Neural crest cell (in vitro differentiated cells): ENCODE measurements at places on chromosomes 6 and 20.

DNA sequence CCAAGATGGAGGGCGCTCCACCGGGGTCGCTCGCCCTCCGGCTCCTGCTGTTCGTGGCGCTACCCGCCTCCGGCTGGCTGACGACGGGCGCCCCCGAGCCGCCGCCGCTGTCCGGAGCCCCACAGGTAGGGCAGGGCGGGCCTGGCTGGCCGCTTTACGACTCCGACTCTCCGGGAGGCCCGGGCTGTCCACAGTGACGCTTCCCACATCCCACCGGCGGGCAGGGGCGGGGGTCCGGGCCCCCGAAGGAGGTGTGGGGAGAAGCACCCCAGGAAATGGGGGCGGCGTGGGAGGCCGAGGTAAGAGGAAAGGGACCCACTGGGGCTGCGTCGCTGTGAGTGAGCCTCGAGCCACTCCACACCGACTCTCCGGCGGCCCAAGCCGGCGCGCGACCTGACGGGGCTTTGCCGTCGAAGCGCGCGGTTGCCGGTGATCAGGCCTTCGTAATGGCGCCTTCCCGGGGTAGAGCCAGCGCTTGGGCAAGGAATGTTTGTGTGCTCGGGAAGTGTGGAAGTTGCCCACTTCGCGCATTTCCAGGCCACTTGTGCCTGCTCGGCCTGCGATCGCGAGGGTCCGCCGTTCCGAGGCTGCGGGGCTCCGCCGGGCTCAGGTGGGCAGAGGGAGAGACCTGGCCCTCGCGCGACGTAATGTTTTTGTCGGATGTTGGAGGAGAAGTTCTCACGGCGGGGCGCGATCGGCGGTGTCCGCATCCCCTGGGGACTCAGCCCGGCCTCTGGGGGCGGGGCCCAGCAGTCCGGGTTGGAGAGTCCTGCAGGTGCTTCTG, 427 bp downstream of the GINM1 start:
- peak; percentile 42 for DNase-seq

DNA sequence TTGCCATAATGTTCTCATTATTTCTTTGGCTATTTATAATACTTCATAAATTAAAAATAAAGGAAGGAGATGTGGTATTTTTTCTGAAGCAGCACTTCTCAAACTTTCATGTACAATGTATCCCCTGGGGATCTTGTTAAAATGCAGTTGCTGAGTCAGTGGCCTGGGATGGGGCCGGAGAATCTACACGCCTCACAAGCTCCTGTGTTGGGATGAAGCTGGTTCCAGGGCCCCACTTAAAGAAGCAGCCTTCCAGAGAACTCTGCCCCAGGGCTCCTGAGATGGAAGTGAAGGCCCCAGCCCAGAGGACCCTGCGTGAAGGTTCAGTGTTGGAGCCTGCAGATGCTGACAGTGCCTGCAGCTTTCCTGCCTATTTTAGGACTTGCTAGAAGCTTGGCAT, 40.1 kb upstream of the SLC23A2 start:
- peak; percentile 4 for DNase-seq

- no peak for DNase-seq
Measured at GRCh38 chr20:49286689-49287551, 9.1 kb upstream of the ZNFX1 start.

GRCh38 chr6:150260931-150261330, 107.9 kb upstream of the IYD start:
- DNase-seq: no peak

DNA sequence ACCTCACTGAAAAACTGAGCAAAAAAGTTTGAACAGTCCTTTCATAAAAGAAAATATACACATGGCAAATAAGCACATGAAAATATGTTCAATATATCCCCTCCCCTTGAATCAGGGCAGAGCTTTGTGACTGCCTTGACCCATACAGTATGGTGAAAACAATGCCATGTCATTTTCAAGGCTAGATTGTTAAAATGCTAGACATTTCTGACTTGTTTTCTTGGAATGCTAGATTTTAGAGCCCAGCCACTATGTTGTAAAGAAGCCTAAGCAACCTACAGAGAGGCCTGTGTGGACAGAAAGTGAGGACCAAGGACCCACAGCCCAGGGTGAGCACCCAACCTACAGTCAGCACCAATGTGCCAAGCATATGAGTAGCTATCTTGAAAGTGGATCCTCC, 17.1 kb upstream of the ASF1A start:
- no peak for DNase-seq

GRCh38 chr6:34358389-34358905, 34.0 kb downstream of the NUDT3 start:
- no peak for DNase-seq

DNA sequence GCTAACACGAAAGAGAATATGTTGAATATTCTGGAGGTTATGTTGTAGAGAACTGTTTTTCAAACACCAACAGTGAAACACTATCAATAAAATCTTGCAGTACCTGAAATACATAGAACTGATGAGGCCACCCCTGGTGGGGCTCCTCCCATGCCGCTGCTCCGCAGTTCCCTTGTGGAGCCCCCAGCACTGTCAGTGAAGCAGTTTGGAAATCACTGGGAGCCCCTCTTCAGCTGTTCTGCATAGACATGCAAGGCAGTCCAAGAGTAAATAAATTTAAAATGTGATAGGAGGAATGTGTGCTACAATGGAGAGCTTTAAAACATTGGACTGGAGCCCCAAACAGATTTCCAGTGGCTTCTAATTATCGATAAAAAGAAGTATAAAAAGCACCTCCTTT, 189.4 kb downstream of the FNDC1 start:
- no peak for DNase-seq

DNA sequence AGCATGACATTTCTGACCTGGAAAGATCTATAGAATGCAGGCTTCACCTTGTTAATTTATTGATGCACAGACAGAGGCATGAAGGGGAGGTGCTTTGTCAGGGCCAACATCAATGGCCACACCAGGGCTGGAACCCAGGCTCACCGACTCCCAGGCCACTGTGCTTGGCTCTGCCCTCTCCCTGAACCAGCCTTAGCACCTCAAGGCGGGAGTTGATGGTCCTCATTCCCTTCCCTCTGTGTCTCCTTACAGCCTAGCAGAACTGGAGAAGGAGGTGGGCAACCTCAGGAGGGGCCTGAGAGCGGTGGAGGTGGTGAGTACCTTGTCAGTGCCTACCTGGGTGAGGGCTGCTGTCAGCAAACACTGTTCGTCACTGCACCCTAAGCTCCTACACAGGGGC, 35.6 kb downstream of the MOCS1 start:
- DNase-seq: no peak

- no peak for DNase-seq
Measured at GRCh38 chr6:93323630-93324029, 95.7 kb downstream of the EPHA7 start.

- DNase-seq: no peak
Measured at GRCh38 chr20:45037050-45037449, 63.9 kb downstream of the KCNS1 start.

DNA sequence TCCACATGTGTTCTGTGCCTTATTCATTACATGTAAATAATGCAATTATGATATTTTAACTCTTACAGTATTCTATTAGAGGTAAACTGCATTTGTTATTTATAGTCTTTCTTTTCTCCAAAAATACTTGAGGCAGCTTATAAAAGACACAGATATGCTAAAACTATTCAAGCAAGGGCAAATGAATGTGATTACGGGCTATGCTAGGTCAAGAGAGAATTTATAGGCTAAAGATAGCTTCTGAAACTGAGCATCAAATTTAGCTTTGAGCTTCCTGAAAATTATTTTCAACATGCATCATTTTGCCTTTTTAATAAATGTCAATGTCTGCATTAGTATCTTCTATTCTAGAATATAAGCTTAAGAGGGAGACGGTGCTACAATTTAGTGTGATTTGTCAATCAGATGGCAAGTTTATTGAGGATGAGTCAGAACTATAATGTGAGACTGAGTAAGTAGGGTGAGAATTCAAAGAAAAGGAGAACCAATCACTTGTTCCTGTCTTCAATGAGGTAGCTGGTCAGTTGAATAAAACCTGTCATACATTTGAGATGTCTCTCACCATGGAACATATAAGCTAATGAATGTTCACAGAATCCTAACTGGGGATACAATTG, 669.4 kb upstream of the CITED2 start:
- no peak for DNase-seq

GRCh38 chr6:63452125-63452524, 120.2 kb upstream of the LOC128125822 start:
- no peak for DNase-seq

- DNase-seq: no peak
Measured at GRCh38 chr6:29456971-29457370, at the start of the genes OR11A1 and OR2H1. Gene OR11A1, minus strand, starts transcription at chr6:29457071. Its CDS starts 29,430 bp downstream, at chr6:29427641. Gene OR2H1, plus strand, starts transcription at chr6:29457155. Its CDS starts 4,615 bp downstream, at chr6:29461770.

DNA sequence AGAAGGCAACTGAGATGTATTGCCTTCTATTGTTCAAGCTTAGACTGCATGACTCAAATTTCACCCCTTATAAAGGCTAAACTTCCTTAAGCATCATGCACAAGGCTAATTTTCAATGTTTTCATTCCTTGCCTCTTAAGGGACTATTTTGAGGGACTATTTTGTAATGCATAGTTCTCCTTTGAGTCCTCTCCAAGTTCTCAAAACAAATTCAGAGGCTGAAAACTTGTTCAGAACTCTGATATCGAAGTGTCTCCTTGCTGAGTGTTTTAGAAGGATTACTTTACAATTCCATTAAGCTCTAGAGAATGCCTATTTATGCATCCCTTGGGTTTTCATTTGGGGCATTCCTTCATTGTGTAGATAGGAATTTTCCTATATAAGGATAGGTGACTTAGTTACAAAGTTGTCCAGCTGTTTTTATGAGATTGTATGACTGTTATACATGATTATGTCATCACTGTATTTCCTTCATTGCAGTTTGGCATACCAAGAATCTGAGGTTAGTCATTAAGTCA, 41.7 kb downstream of the COL19A1 start:
- no peak for DNase-seq

GRCh38 chr20:46959081-46959692, 64.5 kb downstream of the EYA2 start:
- no peak for DNase-seq

GRCh38 chr20:17504066-17504897, 26.9 kb downstream of the BFSP1 start:
- no peak for DNase-seq

- peak; percentile 58 for DNase-seq
Measured at GRCh38 chr6:164099269-164099865, 684.8 kb downstream of the QKI start.

DNA sequence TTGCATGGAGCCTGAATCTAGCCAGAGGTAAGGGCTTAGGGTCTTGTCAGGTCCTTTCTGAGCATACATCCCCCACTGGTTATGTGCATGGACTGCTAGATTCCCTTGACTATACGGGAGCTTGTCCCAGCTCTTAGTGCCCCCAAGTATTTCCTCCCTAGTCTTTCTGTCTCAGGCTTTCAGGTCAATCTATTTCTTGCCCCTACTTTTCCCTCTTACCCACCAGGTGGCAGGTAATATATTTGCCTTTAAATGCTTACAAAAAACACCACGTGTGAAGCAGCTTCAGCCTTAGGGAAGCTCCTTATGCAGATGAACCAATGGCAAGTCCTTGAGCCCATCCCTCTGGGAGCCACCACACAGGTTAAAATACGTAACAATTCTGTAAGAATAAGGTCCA, 454.2 kb downstream of the GRIK2 start:
- no peak for DNase-seq

- no peak for DNase-seq
Measured at GRCh38 chr6:46926481-46926880, 4.7 kb upstream of the ADGRF5 start.

- no peak for DNase-seq
Measured at GRCh38 chr6:164911873-164912580, 397.4 kb downstream of the C6orf118 start.

DNA sequence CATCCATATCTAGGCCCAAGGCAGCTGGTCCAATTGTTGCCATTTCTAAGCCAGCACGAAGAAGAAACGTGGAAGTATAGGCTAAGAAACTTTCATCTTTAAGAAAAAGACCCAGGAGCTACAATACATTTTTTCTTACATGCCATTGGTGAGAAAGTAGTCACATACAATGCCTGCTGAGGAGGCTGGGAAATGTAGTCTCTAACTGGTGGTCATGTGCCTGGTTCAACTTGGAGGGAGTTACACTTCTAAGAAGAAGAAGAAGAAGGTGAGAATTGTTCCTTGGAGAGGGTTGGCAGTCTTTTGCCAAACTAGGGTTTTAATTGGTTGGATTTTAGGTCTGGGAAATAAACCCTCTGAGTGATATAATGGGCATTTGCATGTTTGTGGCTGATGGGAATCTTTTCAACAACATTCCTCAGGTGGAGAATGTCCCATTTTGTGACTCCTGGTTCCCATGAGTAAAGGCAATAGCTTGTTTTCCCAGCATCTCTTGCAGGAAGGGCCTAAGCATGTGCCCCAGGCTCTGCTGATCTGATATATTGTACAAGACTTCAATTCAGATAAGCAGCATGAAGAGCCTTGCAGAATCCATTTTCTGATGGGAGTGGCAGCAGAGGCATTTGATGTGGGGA, 47.0 kb upstream of the PREP start:
- no peak for DNase-seq

- DNase-seq: no peak
Measured at GRCh38 chr6:81451787-81452186, 300.7 kb downstream of the TENT5A start.

- no peak for DNase-seq
Measured at GRCh38 chr6:128768187-128768586, 114.8 kb upstream of the LAMA2 start.

GRCh38 chr20:49886571-49887213, 28.6 kb downstream of the SPATA2 start:
- DNase-seq: no peak

DNA sequence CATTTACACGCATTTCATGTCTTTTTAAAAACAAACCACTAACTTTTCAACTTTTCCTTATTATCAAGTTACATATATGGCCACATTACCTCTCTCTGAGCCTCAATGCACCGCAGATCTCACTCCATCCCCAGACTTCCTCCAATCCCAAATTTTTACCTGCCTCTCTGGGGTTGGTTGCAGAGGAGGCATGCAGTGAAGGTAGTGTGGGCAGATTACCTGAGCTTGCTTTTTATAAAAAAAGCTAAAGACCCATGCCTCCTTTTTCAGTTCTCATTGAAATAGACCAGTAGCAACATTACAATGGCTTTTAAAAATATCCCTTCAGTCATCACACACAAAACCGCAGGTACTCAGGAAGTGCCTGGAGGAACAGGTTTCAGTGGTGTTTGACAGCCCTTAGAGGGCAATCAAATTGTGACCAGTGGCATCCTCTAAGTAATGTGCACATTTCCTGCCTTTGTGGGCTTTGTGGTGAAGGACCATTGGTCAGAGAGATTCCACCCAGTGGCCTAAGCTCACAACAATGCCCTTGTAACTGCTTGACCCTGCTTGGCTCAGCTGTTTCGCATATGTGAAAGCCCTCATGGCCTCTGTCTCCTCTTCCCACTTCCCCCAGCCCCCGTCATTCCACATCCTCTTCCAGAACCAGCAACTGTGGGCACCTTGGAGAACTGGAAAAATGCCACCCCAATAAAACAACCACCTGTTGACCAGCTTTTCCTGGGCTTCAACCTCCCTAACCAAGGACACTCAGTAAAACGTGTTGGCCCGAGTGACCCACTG, 30.2 kb upstream of the IL17A start:
- DNase-seq: no peak

GRCh38 chr6:63114610-63115211, 96.6 kb upstream of the FKBP1C start:
- DNase-seq: no peak

- DNase-seq: no peak
Measured at GRCh38 chr20:3755814-3756480, 11.6 kb downstream of the ADISSP start.
